AG08395 (cell line): ENCODE measurements at places on chromosomes 4 and X.
A peak's percentile ranks its signal among the peaks of the same experiment; 100 is the strongest.

DNA sequence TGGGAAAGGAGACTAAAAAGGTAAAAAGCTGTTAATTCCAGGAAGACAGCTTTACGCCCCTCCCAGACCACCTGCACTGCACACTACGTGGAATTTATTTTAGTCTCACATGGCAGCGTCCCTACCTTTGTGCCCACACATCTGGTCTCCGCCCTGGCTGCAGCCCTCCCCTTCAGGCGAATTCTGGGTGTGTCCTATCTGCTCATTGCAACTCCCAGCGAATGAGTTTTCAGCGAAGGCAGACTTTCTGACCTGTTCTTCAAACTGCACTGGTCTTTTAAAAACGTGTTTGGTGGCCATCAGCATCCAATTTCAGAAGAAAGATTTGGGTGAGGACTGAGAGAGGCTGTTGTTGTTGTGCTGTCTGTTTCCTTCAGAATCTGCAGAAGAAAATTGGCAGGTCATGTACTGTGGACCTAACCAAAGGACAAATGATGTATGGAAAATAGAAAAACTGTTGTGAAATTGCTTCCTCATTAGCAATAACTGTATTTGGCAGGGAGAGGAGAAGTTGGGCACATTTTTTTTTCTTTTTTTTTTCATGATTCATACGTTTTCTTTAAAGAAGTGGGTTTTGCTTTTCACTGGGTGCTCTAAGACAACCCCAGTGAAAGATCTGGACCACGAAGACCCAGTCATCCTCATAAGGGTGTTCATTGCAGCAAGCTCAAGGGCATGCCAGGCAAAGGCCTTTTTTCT lies 4.2 kb downstream of the TLR8 start:
- no peak for DNase-seq

DNA sequence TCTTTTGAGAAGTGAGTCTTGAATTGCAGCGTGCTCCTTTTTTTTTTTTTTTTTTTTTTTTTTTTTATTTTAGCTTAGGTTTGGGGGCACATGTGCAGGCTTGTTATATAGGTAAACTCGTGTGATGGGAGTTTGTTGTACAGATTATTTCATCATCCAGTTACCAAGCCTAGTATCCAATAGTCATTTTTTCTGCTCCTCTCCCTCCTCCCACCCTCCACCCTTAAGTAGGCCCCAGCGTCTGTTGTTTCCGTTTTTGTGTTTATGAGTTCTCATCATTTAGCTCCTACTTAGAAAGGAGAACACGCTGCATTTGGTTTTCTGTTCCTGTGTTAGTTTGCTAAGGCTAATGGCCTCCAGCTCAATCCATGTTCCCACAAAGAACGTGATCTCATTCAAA lies 81.3 kb upstream of the TSPAN5 start:
- DNase-seq: no peak

DNA sequence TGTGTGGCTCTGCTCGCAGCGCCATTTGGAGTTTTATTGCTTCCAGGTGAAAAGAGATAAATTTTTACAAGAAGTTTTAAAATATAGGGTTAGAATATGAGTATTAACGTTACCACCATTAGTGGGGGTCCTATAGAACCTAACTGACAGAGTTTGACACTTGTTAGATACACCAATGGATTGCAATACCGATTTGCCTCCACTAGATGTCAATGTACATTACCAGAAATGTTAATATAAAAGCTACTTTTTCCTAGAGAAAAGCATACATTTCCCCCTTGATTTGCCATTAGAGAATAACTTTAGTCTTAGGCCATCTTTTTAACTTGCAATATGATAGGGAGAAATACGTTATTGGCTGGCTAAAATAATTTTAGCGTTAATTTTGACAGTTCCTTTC lies 108.4 kb downstream of the LINC00632 start:
- DNase-seq: peak; percentile 22

DNA sequence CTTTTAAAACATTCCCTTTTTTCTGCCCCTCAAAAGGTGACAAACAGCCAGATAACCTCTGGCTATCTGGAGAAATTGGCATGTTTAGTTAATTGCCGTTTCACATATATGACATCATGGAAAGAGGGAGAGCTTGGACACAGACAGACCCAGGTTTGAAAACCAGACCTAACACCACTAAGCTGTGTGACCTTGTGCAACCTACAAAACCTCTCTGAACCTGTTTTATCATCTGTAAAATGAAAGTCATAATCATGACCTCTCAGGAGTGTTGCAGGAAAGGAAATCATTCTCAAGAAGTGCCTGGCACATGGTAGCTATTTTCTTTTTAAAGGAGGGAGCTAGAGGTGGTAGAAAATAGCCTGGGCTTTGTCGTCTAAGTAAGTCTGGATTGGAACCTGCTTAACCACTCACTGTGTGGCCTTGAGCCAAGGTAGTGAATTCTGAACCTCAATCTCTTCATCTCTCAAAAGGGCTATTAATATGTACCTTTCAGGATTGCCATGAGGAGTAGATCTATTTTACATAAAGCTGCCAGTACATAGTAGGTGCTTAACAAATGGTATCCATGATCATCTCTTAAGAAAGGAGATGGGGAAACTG lies 363.5 kb downstream of the BCOR start:
- no peak for DNase-seq

DNA sequence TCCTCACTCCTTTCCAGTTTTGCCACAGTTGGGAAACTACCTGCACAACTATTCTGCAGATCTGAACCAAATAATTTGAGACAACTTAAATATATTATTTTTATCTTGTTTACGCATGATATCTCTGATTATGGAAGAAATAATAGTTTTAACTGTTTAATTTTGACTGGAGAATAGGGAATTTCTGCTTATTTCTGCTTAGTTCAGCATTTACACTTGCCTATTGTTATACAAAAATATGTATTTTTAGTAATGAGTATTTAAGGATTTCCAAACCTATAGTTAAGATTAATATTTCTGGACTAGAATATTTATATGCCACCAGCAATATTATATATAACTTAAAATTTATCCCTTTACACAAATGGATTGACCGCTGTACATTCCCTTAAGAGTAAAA lies 125.5 kb downstream of the NWD2 start:
- no peak for DNase-seq

DNA sequence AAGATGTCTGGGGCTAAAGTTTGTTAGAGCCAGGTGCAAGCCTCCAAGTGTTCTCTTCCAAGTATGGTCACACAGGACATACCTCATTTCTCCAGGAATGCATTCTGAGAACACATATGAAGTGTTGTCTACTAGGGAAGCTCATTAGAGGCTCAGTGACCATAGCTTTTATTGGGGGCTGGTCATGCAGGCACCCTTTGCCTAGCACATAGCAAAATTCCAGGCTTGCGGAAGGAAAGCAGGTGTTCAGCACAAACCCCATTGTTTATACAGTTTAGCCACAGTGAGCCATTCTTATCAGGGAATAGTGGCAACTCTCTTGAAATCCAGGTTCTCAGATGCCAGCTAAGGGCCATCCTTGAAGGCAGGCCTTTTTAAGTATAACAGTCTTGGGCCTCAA lies 339.4 kb upstream of the ZCCHC13 start:
- DNase-seq: no peak

DNA sequence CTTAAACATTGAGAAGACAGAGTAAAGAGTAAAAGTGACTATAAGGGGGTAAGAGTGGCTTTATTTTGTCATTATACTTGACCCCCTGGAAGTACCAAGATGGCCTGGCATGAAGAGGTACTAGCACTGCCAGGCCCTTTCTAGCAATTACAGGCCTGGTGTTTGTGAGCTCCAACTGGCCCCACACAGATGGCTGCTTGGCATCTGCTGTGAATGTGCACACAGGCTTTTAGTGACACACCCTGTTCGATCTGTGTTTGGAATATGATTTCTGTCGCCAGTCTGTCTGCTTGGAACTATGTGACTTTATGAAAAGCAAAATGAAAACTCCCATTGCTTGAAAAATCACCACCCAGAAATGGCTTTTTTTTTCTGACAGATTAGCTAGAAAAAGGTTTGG lies 123.3 kb downstream of the CLCN4 start:
- no peak for DNase-seq

DNA sequence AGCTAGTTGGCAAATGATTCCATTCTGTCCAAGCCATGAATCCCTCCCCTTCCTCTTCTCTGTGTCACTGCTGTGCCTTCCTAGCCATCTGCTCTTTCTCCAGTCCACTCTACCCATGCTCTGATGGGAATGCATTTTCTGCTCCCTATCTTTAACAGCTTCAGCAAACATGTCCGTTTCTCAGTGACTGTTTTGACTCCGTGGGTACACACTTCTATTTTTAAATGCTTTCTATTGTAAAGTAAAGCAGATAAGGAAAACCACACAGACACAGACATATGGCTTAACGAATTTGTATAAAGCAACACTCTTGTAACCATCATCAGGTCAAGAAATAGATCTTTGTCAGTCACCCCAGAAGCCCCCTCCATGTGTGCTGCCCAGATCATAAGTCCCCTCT lies 72.4 kb upstream of the KLHL13 start:
- no peak for DNase-seq

- DNase-seq: no peak
Measured at GRCh38 chr4:111360906-111361305, 738.0 kb upstream of the PITX2 start.

- DNase-seq: no peak
Measured at GRCh38 chr4:31104043-31104442, 383.9 kb downstream of the PCDH7 start.

- DNase-seq: peak; percentile 67
Measured at GRCh38 chr4:151276787-151277562, at the start of gene PRSS48. Gene PRSS48 (plus strand): TSS chr4:151277161. CDS start chr4:151277173, 12 bp downstream.

DNA sequence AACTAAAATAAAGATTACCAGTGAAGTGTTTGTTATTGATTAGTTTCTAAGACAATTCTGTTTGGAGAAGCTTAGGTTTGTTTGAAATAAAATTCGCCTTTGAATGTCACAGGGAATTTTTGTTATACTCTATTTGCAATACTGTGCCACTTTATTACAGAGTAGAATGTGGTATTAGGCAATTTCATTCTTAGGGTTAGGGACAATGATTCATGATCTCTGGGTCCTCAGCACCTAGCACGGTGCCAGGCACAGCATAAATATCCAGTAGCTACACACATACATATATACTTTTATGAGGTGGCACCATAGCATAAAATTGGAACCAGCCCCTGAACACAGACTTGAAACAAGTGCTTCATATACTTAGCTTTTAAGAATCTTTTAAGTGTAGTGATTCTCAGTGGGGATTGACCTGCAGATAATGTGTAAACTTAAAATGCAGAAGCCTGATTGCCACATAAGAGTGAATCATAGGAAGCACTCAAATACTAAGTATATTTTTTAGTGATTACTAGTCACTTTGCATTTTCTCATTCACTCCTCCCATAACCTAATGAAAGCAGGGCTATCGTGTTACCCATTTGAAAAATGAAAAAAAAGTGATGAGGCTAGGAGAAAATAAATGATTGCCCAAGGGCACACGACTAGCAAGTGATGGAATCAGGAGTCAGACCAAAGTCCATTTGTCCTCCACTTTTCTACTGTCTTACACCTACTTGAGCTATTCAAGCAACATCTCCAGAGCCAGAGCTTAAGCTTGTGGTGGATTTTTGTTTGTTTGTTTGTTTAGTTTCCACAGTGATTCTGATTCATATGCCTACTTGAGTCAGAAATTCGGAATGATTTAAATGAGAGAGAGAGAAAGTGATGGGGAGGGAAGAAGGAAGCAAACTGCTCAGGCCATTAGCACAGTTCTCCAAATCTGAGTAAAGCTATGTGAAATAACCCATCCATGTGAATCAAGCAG lies 366.0 kb upstream of the FGF13 start:
- peak; percentile 22 for DNase-seq

GRCh38 chrX:1767026-1767425 lies 152.2 kb downstream of the ASMT start:
- no peak for DNase-seq

GRCh38 chr4:7273738-7274297 lies 81.5 kb downstream of the SORCS2 start:
- no peak for DNase-seq

GRCh38 chr4:154414371-154414770 lies 77.2 kb downstream of the DCHS2 start:
- DNase-seq: no peak

DNA sequence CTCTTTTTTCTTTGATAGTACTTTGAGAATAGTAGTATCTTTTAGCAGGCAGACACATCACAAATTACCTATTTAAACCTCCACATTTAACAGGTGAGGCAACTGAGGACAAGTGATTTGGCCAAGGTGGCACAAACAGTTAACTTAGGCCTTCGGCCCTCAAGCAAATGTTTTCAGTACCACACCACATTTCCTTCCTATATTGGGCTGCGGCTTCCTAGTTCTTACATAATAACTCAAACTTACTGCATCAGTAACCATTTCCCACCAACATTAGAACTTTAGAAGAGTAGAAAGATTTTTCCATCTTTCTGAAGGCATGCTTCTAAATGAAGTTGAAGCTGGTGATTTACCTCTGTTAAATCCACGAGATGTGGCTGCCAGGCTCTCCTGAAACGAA lies 63.2 kb upstream of the SLC4A4 start:
- DNase-seq: no peak

GRCh38 chr4:40840985-40841571 lies 91.3 kb downstream of the NSUN7 start:
- peak; percentile 76 for DNase-seq

DNA sequence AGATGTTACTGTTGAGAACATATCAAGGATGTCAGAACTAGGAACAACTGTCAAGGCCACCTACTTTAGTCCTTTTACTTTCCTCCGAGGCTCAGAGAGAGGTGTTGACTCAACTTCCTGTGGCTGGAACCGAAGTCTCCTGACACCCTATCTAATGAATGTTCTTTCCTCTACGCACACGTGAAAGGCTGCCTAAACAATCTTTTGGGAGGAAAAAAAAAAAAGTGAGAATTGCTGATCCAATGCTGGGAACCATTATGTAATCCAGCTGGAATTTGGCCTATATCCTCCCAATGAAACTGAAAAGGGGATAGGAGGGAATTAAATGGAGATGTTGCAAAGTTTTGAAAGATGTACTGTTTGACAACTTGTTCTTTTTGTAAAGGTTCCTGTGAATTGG lies 8.3 kb upstream of the MAP7D3 start:
- peak; percentile 10 for DNase-seq

DNA sequence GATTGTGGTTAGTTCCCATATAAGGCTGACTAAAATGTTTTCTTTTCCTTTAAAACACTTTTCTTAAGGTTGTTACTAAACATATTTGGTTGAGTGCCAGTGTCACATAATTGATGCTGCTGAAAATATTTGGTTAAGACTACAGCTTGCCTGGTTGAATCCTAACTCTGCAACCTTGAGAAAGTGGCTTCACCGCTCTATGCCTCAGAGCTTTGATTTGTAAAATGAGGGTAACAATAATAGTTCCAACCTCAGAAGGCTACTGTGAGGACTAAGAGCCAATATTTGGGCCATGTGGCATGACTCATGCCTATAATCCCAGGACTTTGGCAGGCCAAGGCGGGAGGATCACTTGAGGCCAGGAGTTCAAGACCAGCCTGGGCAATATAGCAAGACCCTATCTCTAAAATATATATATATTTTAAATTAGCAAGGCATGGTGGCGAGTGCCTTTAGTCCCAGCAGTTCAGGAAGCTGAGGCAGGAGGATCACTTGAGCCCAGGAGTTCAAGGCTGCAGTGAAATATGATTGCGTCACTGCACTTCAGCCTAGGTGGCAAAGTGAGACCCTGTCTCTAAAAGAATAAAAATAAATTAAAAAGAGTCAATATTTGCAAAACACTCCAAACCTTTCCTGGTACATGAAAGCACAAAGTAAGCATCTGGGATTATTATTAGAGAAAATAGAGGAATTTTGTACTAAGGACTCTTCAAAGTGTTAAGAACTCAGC lies 7.1 kb upstream of the NEIL3 start:
- DNase-seq: no peak

GRCh38 chrX:38465686-38466085 lies 95.7 kb upstream of the TSPAN7 start:
- DNase-seq: no peak

- DNase-seq: no peak
Measured at GRCh38 chr4:65868096-65868824, 198.0 kb upstream of the EPHA5 start.
